Osteoblast (primary cell): ENCODE measurements at places on chromosomes 11 and 22. TPM values are rescaled to one million over a fixed set of nuclear protein-coding genes. Genes with fewer than 3 reads are reported as not detected.

Gene TEX12
- total RNA-seq, result 0.59 TPM in 1 of 2 replicates, not detected in the other

Gene RFPL2
- not detected in 2 replicates for total RNA-seq

Gene SCGB1C1
- not detected in 2 replicates for total RNA-seq

Gene DLG2
- 3.3 and 3.8 TPM in 2 replicates for total RNA-seq

Gene KCNK4
- 0.29 and 0.36 TPM in 2 replicates for total RNA-seq

Gene BTBD18
- not detected in 2 replicates for total RNA-seq

Gene CD3G
- total RNA-seq, result not detected in 2 replicates

Gene SAAL1
- 15.6 and 18.3 TPM in 2 replicates for total RNA-seq

Gene KRTAP5-8
- total RNA-seq, result 0.36 TPM in 1 of 2 replicates, not detected in the other
